Stimulated activated CD4-positive, alpha-beta T cell treated with anti-CD3 and anti-CD28 coated beads, Interleukin-12 subunit alpha, Interleukin-12 subunit beta, amount 100 ng/mL, for 48 hours (primary cell): ENCODE measurements at places on chromosomes 7 and 10.

DNA sequence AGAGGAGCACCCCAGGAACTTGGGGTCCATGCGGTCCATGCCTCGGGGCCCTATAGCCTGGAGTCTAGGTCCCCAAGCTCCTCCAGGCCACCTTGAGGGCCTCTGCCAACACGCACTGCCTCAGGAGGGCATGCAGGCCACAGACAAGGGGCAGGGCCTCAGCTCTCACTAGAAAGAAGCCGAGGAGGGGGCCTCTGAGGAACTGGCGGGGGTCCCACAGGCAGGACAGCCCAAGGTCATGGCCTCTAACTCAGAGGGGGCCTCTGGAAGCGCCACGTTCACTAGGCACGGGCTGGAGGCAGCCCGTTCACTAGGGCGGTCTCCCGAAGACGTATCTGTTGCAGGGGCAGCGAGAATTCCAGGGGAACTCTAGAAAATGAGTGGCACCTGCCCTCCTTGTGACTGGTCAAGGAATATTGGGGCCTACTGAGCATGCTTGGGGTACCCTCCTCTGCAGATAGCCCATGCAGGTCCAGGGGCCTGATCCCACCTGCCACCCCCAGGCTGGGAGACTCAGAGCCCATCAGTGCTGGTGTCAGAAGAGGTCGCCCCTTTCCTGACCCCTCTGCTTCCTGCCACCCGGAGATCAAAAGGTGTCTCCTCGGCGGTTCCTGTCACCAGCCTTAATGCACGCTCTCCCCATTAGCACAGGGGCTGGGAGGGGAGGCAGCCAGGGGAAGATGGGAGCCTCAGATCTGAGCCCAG lies 86.7 kb upstream of the RET start:
- DNase-seq, result no peak

DNA sequence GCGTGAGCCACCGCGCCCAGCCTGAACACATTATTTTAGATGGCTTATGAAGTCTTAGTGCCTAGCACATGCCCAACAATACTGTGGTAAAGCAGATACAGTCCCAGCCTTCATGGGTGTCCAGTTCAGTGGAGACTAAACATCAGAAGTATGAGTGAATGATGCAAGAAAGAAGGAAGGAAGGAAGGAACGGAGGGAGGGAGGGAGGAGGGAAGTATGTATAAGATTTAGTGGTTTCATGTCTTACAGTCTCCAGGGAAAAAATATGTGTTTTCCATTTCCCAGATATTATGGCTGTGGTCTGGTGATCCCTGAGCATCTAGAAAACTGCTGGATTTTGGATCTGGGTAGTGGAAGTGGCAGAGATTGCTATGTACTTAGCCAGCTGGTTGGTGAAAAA lies 2.9 kb downstream of the AS3MT start:
- DNase-seq, result no peak

DNA sequence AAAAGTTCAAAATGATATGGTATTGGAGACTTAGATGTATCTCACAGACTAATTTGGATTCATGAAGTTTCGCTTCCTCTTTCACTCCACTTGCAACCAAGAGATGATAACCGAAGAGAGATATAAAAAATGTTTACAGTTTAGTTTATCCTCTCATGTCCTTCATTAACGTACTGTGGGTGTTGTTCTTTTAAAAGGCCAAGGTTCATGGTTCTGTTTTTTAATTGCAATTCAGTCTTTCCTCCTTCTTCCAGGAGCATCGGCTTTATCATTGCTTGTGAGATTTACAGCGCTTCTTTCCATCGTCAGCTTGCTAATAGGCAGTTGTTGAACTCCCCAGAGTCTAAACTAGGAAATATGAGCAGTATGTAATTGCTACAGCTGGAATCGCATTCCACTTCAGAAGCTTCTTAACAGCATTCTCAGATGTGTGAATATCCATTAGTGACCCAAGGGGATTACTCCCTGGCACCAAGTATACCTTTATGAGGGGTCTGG lies 75.9 kb upstream of the HGF start:
- DNase-seq, result no peak

- DNase-seq, result no peak
These were observed 137.3 kb upstream of the AGR3 start for GRCh38 chr7:17019106-17019505.

DNA sequence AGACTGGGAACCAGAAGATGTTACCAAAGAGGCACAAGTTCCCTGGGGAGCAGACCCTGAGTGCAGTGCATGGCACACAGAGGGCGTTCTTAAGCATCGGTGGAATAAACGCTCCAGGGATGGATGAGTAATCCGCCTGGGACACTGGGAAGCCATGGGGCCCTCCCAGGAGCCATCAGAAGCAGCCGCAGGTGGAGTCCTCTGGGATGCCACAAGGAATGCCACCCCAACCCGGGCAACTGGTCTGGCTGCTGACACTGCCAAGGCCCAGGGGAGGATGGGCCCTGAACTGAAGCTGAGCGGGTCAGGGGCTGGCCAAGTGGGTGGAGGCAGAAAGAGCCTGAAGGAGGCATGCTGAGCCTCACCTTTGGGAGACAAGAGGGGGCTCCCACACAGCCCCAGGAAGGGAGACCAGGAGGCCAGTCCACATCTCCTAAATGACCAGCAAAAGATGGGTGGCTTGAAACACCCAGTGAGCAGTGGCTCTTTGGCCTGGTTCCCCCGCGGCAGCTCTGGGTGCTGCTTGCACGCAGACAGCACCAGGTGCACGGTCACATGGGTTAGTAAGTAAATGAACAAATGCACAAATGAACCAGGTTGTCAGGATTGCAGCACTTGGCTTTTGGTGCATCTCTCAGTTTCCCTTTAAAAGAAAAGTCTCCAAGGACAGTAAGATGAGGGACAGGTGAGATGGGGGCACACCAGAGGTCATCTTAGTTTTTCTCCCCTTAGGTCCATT lies 141.3 kb upstream of the ZMIZ1 start:
- DNase-seq, result no peak

GRCh38 chr10:93827056-93827804 lies 66.5 kb upstream of the SLC35G1 start:
- DNase-seq, result no peak

DNA sequence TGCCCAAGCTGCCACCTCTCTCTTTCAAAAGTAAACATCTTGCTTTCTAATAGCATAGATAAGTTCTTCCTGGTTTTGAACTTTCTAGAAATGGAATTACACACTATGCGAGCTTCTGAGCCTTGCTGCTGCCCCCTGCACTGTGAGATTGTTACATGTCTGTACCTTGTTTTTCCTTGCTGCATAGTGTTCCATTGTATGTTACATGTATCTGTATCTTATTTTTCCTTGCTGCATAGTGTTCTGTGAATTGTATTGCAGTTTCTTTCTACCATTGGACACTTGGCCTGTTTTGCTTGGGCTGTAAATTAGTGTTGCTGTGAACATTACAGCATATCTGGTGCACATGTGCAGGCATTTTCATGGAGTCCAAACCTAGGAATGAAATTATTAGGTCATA lies 24.0 kb upstream of the VWA2 start:
- no peak for DNase-seq

GRCh38 chr10:116470071-116470470 lies 42.4 kb downstream of the PNLIPRP3 start:
- DNase-seq, result no peak

GRCh38 chr7:43220250-43220649 lies 107.8 kb downstream of the HECW1 start:
- DNase-seq, result no peak

- DNase-seq, result no peak
These were observed 65.4 kb upstream of the STEAP1B start for GRCh38 chr7:22565315-22565811.

DNA sequence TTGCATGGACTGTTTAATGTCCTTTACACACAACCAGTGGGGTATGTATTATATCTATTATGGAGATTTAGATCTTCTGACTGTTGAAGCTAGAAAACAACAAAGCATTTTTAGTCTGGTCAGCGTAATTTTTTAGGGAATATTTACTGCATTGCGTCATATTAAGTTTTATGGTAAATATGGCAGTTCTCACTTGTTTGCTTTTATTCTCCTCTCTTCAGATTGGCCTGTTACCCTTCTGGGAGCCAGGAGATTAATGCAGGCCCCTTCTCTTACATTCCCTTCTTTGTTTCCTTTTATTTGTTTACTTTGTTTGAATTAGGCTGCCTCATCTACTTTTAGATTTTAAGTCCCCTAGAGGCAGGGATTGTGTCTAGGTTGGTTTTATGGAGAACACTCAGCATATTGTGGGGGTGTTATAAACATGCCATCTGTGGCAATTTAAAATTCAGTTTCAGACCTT lies 13.8 kb downstream of the UBE2D1 start:
- DNase-seq, result no peak

DNA sequence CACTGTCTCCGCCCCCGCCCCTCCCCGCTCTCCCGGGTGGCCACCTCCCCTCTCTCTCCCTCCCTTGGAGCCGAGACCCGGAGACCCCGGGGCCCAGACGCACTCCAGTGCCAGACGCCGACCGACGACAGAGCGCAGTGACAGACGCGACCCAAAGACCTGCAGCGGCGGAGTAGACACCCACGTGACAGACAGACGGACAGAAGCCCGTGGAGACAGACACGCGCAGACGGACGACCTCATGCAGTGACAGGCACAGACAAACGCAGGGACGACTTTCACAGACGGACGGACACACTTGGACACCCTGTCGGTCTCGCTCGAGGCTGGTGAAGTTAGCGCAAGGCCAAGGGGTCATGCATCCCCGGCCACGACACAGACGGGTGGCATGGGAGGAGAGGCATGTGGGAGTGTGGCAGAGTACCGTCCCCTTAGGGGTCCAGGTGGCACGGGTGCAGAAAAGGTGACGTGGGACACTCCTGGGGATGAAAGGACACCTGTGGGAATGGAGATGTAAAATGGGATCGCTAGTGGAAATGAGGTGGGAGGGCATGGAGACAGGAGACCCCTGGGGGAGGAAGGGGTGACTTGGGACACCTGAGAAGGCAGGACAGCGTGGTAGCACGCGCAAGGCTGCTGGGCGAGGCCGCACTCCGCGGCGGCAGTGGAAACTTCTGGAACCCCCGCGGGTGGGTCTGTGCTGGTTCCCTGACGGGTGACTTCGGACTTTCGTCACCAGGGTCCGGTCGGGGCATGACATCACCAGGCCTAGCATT lies 456 bp upstream of the ACHE start:
- DNase-seq, result no peak

- DNase-seq, result no peak
These were observed 179.2 kb downstream of the CCDC3 start for GRCh38 chr10:12822126-12822892.

- no peak for DNase-seq
These were observed 175.0 kb upstream of the NPY start for GRCh38 chr7:24108906-24109376.

DNA sequence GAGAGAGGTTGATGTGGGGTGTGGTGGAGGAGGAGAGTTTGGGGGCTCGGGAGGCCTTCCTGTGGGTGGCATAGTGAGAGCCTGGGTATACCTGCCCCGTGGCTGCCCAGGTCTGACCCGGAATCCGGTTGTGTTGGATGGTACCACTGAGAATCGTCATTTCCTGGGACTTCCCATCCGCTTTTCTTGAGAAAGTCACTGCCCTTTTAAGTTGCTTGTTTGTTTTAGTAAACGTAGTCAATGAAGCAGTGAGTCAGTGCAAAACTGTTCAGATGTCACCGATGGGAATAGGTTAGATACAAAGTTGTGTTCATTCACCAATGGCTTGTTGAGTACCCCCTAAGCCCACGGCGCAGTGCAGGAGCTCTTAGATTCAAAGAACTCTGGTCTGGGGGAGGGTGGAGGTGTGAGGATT lies 285.8 kb downstream of the CAMK1D start:
- DNase-seq, result no peak

DNA sequence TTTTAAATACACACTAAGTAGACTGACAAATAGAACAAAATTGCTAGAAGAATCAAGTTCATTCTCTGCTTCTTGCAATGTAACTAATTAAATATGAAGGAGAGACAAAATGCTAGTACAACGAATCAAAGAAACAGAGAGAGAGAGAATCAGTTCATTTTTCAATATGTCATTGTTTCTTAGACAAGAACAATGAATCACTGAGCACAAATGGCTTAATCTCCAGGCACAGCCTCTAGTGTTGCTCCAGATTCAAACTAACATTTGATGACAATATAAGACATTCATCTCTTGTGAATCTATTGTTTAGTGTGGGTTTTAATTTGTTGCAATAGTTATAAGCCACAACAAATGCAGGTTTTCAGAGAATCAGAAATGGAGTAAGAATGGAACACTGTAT lies 357.4 kb upstream of the TMEM229A start:
- no peak for DNase-seq

DNA sequence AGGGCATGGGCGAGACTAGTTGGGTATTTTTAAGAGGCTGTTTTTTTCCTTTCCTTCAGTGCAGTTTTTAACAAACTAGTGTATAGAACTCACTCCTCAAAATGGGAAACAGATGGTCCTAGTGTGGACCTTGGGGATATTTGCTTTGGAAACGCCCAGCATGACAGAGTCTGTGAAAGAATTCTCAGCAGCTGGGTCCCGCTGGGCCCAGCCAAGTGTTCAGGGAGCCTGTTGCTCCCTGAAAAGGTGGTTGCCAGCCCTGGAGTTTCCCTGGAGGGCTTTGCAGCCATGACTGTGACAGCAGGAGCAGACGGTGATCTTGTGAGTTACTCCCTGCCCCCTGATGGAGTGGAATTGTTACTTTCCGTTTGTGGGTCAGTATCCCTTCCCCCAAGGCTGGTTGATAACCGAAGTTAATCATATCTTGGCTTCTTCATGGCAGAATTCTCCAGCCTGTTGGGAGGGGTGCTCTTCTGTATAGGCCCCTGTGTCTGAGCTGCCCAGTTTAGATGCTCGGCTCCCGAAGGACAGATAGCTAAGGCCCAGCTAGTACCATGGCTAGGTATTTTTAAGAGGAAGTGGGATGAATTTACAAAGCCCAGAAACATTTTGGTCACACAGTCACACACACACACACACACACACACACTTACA lies 278.6 kb upstream of the HABP2 start:
- DNase-seq, result no peak

GRCh38 chr7:2353113-2353935 lies 1.3 kb upstream of the EIF3B start:
- DNase-seq, result no peak

GRCh38 chr10:7373039-7373438 lies 37.8 kb downstream of the SFMBT2 start:
- no peak for DNase-seq

GRCh38 chr7:40489844-40490602 lies 355.2 kb downstream of the SUGCT start:
- no peak for DNase-seq

DNA sequence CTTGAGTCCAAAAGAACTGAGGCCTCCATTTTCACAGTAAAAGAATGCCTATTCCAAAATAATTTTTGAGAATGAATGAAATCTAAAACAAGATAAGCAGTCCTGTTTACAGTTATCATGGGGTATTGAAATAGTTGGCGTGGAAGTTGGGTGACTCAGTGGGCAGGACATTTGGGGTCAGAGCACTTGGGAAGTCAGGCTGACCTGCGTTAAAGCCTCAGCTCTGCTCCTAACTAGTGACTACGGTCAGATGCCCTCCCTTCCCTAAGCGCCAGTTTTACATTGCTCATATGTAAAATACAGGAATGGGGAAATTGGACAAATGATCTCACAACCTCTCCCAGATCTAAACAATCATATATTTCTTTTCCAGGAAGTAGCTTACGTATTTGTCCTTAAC lies 2.3 kb upstream of the PAPSS2 start:
- no peak for DNase-seq

DNA sequence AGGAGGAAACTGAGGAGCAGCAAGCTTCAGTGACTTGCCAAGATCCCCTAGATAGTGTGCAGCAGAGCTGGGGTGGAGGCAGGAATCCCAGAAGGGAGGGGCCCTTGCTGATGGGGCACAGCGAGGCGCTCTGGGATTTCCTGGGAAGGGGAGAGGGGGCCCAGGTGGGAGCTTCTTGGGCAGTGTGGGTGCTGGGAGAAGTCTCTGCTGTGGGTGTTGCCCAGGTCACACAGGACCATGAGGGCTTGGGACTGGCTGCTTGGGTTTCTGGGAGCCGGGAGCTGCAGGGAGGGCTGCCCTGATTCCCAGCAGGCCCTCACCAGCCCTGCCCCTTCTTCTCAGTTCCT lies 55.2 kb downstream of the TSPAN15 start:
- no peak for DNase-seq
